ENCODE measurements at places on chromosomes 6 and 20.

DNA sequence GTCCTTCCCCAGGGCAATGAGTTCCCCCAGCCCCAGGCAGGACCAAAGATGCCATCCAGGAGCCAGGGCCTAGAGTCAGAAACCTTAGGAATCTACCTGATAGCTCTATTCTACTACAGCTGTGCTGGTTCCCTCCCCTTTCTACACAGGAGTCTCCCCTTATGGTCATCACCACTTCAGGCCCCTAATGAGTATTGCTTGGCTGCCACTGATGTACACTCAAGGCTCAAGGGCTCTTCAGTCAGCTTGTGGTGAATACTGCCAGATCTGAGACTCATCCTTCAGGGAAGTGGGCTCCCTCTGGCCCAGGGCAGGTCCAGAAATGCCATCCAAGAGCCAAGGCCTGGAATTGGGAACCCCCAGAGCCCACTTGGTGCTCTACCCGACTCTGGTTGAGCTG, 248.6 kb downstream of the ALDH8A1 start:
- no peak for DNase-seq

DNA sequence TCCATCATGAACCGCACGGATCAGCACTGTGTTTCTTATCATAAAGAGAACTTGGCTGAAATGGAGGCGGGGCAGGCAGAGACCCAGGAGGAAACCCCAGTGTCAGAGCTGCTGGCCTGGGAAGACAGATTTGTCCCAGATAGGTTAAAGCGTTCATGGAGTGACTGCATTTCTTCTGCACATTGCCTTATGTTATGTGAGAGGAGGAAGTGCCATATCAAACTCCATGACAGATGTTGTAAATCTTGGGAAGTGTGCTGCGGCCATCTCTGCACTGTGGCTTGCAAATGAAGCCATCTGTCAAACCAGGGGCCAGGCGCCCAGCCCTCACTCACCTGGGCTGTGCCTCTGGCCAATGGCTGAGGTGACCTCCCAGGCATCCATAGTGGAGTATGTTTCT, 163.0 kb downstream of the SLC24A3 start:
- DNase-seq, result no peak

DNA sequence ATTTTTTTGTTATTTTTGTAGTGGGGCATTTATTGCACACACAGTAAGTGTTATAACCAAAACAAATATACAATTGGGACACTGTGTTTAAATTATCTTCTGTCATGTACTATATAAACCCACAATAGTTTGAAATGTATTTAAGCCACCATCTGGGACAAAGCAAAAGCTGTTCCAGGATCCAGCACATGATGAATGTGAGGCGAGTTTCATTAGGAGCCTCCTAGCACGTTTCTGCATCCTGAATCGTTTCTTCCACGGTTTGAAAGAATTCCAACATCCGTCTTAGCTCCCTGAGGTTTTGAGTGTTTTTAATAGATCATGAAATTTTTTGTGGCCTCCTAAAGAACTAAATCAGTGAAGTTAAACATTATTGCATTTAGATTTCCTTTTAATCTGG, 65.8 kb downstream of the EYA4 start:
- DNase-seq, result no peak

GRCh38 chr20:4673371-4674001, 48.2 kb upstream of the PRND start:
- DNase-seq, result no peak

GRCh38 chr6:160952633-160953281, 38.8 kb upstream of the MAP3K4 start:
- no peak for DNase-seq

- no peak for DNase-seq
These were observed 36.0 kb upstream of the GRM4 start for GRCh38 chr6:34181908-34182307.

DNA sequence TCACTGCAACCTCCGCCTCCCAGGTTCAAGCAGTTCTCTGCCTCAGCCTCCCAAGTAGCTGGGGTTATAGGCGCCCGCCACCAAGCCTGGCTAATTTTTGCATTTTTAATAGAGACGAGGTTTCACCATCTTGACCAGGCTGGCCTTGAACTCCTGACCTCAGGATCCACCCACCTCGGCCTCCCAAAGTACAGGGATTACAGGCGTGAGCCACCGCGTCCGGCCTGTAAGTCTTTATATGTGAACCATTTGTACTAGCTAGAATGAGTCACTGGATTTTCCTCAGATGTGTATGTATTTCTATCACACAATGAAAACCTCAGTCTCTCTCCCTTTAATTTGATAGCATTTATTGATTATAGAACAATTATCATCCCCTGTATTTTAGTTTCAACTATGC, 34.0 kb downstream of the ITCH start:
- DNase-seq, result no peak

DNA sequence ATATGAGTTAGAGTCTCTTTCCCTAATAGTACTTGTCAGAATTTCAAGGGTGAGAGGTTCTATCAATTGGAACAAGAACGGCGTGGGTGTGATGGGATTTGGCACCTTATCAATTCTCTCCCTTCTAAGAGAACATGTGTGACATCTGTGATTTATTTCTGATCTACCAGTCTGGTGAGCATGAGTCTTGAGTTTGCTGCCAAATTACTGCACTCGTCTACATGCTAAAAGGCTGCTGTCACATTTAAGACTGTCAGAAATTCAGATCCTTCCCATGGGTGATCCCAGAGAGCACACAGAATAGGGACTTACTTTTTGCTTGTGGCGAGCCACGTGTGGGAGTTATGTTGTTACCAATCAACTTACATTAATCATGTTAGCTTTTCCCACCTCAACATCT, 370.2 kb upstream of the SASH1 start:
- DNase-seq, result no peak

DNA sequence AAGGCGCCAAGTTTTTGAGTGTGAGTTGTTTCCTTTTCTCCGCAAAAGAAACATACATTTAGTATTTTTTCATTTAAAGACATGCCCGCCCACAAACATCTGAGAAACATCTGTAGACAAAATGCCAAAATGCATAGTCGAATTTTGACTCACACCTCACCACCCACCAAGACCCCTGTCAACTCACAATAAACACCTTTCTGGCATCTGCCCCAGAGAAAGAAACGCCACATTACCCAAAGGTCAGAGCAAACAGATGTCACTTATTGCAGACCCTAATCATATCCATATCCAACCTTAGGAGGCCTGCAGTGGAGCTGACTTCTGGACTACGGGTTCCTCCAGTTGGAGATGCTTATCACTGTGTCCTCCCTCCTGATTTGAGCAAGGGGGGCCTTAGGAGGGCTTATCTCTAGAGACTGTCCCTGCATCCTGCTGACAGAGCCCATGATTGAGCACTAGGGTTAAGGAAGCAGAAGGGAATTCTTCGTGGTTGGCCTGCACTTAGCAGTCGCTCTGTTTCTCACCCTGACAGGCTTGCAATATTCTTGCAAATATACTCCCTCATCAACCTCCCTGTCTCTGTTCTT, 90.5 kb upstream of the TBX18 start:
- no peak for DNase-seq

DNA sequence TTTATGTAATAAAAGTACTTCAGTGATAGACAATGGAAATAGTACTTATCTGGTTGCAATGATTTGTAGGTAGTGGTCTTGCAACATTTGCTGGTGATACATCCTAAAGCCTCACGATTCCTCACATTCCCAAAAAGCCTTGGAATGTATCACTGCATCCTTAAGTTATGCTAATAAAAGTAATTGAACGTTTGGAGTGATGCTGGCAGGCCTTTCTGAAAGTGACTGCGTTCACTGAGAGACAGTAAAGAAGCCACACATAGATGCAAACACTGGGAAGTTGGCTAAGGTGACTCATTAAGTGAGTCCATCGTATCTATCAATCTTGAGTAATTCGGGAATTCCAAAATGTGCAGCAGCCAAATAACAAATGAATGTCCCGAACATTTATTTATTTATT, 444.1 kb upstream of the SOX4 start:
- DNase-seq, result no peak

GRCh38 chr20:53748821-53749421, 155.3 kb upstream of the ZNF217 start:
- DNase-seq, result no peak

Data from NCI-H2081 (cell line).